Fibroblast of skin of abdomen (primary cell): ENCODE measurements at places on chromosomes 11 and 22.

GRCh38 chr11:72228844-72229231 lies 4.3 kb downstream of the INPPL1 start:
- no peak for DNase-seq

DNA sequence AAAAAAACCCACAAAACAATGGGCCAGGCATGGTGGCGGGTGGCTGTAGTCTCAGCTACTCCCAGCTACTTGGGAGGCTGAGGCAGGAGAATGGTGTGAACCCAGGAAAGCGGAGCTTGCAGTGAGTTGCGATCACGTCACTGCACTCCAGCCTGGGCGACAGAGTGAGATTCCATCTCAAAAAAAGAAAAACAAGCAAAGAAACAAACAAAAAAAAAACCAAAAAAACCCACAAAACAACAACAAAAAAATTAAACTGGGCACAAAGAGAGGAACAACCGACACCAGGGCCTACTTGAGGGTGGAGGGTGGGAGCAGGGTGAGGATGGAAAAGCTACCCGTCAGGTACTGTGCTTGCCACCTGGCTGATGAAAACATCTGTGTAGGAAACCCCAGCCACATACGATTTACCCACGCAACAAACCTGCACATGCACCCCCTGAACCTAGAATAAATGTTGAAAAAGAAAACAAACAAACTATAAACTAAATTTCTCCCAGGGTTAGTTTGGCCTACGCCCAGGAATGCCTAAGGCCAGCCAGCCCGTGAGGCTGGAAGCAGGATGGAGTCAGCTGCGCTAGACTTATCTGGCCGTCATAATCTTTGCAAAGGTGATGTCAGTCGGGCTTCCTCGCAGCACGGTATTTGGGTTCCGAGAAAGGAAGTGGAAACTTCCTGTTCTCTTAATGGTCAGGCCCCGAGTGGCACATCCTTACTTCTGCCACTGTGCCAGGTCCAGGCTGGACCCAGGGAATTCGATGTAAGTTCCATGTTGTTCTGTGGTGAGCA lies 21.9 kb upstream of the CYB5R3 start:
- DNase-seq = no peak

GRCh38 chr11:94705891-94706615 lies 62.1 kb upstream of the AMOTL1 start:
- peak; percentile 14 for DNase-seq

DNA sequence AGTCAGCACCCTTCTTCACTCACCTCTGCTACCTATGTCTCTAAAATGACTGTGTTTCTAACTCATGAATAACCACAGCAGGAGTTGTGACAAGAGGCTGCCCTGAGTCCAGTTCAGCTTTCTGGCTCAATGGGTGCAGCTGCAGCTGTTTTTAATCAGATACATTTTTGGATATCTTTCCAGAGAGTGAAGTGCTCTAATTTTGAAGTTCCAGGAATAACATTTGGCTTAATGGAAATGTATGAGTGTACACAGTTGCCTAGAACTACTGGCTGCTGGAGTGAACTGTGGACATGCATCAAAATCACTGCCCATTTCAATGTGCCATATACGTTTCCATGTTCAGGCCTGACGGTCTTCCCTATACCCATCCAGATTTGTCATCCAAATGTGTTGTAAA lies 769.5 kb upstream of the ANO3 start:
- no peak for DNase-seq

DNA sequence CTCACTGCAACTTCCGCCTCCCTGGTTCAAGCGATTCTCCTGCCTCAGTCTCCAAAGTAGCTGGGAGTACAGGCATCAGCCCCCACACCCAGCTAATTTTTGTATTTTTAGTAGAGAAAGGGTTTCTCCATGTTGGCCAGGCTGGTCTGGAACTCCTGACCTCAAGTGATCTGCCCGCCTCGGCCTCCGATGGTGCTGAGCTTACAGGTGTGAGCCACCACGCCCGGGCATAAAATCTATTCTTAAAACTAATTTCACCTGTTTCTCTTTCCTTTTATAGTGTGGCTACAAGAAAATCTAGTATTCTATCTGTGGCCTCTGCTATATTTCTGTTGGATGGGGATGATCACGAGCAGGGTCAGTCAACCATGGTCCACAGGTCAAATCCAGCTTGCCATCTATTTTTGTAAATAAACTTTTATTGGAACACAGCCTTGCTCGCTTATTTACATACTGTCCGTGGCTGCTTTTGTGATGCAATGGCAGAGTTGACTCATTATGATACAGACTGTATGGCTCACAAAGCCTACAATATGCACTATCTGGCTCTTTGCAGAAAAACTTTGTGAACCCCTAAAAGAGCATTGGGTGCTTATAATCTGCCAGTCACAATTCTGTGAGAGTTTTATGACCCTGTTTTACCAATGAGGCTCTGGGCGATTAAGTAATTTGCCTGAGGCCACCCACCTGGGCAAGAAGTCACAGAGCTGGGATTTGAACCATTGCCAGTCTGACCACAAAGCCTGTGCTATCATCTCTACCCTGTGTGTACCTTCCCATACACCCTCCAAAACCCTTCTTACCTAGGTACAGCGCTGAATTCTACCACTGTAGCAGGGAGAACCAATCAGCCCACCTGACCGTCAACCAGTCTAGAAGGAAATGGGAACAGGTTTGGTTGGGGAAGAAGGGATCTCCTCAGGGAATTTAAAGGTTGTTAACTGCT lies 28.3 kb downstream of the SLC1A2 start:
- DNase-seq = peak; percentile 65

DNA sequence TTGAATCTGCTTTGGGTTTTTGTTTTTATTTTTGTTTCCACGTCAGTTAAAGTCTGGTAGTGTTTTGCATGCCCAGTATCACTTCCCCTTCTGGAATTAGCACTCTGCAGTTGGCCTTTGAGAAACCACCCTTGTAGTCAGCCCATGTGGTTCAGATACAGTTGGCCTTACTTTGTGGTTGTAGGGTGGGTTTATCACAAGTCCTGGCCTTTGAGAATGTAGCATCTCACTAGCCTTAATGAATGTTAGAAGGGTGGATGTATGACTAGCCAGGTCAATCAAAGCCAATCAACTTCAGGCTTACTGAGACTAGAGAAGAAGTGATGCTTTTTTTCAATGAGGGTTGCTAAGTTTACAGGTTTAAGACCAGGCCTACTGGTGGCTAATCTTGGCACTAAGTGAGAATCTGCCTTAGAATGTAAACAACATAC lies 19.8 kb downstream of the ARL14EP start:
- no peak for DNase-seq

DNA sequence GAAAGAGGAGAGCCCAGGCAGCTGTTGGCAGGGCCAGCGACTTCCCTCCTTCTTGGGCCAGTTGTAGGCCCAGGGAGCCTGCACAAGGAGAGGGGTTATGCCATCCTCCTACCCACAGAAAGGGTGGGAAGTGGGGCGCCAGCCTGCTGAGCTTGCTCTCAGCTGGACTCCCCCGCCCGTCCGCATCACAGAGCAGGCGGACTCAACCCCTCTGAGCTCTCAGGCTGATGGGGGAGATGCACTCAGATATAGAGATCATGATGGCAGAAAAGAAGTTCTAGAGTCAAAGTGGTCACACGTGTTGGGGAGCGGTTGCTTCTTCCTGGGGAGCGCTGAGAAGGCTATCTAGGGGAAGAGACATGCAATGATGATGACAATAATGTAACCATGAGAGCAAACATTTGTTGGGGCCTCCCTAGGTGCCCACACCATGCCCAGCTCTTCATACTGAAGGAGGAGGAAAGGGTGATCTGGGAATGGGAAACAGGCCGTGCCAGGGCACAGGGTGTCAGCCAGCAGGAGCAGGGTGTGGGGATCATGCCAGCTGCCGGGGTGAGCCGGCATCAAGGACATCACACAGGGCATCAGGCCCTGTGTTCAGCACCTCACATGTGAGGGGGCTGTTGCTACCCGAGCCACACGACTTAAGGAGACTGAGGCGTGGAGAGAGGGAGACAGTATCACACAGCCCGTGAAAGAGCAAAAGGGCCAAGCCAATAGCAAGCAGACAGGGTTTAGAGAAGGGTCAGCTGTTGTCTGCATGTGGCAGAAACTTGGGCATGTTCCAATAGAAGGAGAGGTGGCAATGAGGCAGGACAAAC lies 7.7 kb downstream of the SLC35E4 start:
- DNase-seq = no peak

DNA sequence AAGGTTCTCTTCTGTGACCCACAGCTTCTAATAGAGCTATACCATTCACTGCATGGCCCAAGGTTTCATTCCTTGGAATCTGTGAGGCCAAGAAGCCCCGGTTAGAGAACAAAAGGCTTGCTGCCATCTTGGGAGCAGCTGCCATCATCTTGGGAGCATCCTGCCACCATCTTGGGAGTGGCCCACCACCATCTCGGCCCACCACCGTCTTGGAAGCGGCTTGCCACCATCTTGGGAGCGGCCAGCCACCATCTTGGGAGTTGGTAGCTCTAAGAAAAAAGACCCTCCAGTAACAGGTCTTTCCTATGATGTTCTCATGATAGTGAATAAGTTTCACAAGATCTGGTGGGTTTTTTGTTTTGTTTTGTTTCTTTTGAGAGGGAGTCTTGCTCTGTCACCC lies 703.9 kb upstream of the ANO3 start:
- no peak for DNase-seq

- DNase-seq = no peak
These were observed 340.0 kb downstream of the METTL15 start for GRCh38 chr11:28448186-28448585.

DNA sequence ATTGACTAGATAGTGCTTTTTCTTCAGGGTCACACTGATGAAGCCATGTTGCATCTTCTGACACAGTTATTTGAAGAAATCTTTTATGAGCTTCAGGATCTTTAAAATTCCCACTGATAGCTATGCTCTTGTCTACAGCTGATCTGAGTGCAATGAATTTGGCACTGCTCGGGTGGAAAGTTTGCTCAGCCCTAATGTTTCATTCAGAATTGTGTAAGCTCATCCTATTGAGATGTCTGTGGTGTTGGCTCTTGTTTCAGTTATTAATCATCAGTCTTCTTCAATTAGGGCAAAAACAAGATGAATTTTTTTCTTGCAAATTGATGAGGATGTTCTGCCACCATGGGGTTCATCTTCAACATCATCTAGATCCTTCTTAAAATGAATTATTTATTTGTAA lies 1387.0 kb upstream of the RAG2 start:
- DNase-seq = peak; percentile 7

DNA sequence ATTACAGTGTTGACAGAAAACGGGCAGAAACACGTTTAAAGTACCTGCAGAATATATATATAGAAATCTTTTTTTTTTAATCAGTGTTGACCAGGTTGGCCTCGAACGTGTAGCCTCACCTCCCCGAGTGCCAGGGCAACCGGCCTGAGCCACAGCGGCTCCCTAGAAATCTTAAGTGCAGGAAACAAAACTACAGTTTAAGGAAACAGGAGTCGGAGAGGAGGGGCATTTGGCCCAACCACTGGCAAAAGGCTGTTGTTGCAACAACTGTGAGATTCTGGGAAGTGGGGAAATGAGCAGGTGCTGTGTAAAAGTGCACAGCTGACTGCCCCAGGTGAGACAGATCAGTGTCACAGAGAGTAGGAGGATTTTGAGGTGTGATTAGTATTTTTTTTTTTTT lies 3.7 kb downstream of the YWHAH start:
- DNase-seq = no peak

GRCh38 chr11:88188932-88189253 lies 13.7 kb upstream of the RAB38 start:
- DNase-seq = no peak

GRCh38 chr11:13291800-13292199 lies 14.2 kb downstream of the BMAL1 start:
- DNase-seq = no peak

DNA sequence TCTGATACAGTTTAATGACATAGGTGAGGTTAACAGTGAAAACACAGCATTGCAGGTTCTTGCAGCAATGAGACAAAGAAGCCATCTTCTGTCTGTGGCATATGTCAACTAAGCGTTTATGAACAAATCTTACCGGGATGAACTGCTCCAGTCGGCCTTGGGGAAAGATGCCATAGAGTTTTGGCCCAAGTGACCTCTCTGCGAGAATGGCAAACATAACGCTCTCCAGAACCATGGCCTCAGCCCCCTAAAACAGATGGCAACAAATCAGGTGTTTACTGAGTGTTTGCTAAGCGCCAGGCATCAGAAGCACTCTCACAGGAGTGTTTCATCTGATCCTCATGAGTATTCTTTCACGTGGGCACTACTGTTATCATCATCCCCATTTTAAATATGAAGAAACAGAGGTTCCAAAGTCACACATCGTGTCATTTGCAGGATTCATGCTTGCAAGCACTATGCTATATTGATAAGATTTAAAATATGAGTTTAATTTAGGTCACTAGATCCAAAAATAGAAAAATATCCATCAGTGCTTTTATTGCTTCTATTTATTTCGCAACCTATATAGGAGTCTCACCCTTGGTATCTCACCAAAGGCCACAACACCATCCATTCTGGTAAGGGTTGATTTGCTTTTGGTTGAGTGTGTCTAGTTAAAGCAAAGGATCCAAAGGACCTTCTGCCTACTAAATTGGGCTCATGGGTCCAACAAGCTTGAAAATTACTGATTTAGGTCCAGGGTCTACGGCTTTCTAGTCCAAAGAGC lies 35.9 kb downstream of the TCIRG1 start:
- no peak for DNase-seq

DNA sequence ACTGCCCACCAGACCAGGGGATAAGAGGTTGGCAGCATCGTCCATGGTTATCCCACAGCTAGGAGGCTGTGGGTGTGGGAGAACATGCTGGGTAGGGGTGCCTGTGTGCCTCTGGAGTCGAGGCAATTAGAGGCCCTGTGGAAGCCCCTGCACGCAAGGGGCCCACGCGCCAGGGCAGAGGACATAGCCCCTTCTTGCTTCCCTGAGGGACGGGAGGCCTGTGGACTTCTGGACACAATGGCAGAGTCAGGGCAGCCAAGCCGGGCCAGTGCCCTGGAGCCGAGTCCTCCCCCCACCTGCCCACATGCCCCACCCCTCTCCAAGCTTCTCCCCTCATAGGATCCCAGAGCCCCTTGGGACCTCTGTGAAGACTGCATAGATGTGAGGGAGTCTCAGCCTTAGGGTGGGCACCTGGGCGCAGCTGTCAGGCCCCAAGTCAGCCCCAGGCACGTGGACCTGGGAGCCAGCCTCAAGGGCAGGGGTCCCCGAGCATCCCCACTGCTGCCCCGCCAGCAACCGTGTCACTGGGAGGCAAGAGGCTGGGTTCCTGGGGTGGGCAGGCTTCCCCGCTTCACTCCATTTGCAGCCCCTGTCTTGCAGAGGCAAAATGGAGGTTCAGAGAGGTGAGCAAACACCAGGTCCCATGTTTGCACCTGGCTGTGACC lies 52.4 kb downstream of the CDKN1C start:
- DNase-seq = no peak
